ENCODE measurements at places on chromosomes 2 and 18.

GRCh38 chr2:61456746-61457420 lies 14.0 kb downstream of the USP34 start:
- no peak for DNase-seq

GRCh38 chr2:48527226-48527885 lies 2.6 kb upstream of the STON1 start:
- DNase-seq: no peak

- no peak for DNase-seq
Measured at GRCh38 chr18:2935438-2936192, 77.3 kb downstream of the LPIN2 start.

GRCh38 chr2:47034973-47035609 lies 119.5 kb upstream of the MCFD2 start:
- DNase-seq: no peak

DNA sequence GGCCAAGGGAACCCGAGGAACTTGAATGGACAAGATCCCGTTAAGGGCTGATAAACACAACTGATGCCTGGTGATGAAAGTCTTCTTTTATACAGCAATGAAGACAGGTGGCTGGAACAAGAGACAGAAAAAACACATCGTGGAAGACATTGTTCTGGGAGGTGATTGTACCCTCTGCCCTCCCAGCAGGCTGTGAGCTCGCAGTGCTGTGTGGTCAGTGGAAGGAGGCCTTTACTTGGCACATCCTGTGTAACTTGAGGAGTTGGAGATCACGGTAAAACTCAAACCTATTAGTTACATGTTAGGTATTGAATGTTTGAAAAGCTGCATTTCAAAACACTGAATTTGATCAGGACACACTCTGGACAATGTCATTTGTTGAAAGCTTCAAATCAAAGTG lies 249.9 kb upstream of the EPAS1 start:
- DNase-seq: no peak

- no peak for DNase-seq
Measured at GRCh38 chr2:61670591-61671501, 132.7 kb upstream of the XPO1 start.

- no peak for DNase-seq
Measured at GRCh38 chr18:50686409-50686808, 126.5 kb downstream of the MAPK4 start.

GRCh38 chr2:235171550-235172031 lies 219.8 kb downstream of the SH3BP4 start:
- DNase-seq: no peak

DNA sequence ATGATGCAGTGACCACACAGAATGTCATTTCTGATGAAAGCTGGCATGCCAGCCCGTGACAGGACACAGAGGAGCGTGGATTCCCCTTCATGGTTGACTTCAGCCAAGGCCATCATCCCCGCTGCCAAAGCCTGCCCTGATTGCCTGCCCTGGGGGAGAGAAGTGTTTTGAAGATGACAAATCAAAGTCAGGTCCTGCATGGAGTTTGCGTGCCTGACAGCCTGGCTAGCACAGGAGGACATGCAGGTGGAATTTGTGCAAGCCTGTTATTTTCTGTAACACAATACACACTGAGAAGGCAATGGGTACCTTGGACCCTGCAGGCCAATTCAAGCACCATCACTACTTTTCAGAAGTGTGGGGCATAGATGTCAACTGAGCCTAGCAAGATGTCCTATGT lies 5.4 kb upstream of the IL1R2 start:
- no peak for DNase-seq

DNA sequence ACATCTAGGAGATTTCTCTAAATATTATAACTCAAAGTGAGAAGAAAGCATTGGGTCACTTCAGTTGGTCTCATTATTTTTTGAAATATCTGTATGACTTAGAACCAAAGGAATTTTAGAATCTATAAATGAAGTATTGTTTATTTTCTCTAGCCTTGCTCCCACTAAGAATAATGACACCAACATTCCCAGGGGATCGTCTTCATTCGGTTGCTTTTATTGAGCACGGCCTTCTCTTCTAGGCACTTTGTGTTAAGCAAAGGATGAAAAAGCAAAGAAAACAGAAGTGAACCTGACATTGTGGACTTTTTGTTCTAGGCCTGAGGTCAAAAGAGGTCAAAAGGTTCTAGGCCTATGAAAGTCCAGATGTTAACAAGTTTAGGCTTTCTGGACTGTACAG lies 231.9 kb downstream of the GALR1 start:
- no peak for DNase-seq

- no peak for DNase-seq
Measured at GRCh38 chr18:7333025-7333562, 102.2 kb downstream of the LRRC30 start.

GRCh38 chr2:238881353-238882081 lies 33.6 kb downstream of the TWIST2 start:
- no peak for DNase-seq

DNA sequence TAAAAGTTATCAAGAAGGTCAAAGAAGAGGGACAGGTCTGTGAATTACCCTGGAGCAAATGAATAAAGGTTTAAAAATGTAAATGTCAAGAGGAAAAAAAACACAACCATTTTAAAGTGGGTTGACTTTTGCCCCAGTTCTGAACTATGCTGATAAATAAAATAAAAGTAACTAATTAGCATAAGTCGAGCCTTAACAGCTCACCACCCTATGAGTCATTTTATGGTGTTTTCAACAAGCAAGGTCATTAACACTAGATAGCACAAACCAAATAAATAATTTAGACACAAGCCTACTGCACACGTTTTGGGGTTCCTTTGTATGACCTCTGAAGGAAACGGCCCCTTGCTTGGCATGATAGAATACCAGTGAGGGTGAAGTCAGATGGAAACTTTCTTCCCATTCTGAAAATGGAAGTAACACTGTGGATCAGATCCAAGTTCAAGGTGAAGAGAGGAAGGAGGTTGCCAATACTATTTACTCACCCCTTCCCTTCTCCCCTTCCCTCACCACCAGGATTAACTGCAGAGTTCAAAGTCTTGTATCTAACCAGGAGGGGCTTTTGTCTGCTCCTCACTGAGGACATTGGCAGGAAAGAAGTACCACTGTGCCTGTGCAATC lies 380.0 kb upstream of the ACVR2A start:
- no peak for DNase-seq

DNA sequence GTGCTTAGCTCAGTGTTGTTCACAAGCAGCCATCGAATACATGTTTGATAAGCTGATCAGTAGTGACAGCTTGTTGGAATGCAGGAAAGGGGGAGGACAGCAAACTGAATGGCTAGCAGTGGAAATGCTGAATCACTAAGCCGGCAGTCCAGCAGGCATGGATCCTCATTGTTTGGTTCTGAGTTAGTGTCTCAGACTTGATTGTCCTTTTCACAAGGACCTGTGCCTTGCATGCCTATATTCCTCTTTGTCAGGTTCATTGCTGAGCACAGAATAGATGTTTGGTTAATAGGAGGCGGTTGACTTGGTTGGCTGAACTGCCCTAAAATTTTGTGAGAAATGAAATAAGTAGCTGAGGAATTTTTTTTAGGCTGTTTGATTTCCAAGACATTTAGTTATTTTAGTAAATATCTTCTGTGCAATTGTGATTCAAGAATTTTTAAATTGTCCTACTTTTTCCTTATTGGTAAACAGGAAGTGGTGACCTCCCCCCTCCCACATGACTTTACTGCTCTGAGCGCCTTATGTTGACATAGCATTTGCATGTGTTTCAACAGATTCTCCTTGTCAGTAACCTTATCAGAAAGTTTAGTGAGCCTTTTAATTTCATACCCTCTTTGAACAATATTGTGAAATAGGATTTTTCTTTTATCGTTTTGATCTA lies 21.4 kb upstream of the STON1 start:
- peak; percentile 57 for DNase-seq

- DNase-seq: no peak
Measured at GRCh38 chr2:136301006-136301405, 183.1 kb upstream of the CXCR4 start.

DNA sequence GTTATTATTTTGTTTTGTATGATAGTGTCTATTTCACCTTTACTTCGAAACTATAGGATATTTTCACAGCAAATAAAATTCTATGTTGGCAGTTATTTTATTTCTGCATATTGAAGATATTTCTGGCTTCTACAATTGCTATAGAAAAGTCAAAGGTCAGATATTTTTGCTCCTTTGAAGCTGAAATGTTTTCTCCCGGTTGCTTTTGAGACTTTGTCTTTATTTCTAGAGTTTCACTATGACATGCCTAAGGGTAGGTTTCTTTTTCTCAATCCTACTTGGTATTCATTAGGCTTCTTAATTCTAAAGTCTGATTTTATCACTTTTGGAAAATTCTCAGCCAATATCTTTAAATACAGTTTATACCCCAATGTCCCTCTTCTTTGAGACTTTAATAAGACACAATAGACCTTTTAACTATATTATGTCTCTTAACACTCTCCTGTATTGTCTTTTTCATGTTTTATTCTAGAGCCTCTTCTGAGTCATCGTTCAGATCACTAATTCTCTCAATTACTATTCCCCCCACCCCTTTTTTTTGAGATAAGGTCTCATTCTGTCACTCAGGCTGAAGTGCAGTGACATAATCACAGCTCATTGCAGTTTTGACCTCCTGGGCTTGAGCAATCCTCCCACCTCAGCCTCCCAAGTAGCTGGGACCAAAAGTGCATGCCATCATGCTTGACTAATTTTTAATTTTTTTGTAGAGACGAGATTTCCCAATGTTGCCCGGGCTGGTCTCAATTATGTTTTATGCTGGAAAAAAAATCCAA lies 50.5 kb downstream of the USP37 start:
- no peak for DNase-seq

DNA sequence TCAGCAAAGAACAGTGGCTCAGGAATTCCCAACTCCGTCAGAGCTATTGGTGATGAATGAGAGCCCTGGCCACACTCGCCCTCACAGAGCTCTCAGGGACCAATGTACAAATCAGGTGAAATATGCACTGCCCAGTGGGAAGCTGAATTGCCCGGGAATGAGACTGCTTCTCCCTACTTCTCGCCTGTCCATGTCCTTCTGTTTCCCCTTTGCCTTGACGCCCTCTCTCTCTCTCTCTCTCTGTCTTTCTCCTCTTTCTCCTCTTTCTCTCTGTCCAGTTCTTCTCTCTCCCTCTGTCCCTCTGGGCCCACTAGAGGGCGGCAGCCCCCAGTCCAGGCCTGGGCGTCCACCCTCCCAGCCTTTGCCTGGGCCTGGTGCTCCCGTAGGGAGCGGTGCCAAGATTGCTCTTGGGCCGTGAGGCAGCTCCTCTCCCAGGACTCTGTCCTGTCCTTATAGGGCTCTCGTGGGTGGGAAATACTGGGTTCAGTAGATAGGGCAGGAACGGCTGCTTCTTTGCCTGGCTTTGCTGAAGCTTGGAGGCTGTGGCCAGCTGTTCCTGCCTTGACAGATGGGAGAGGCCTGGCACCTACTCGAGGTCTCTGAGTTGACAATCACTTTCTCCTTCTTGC lies 28.4 kb upstream of the PUM2 start:
- no peak for DNase-seq

DNA sequence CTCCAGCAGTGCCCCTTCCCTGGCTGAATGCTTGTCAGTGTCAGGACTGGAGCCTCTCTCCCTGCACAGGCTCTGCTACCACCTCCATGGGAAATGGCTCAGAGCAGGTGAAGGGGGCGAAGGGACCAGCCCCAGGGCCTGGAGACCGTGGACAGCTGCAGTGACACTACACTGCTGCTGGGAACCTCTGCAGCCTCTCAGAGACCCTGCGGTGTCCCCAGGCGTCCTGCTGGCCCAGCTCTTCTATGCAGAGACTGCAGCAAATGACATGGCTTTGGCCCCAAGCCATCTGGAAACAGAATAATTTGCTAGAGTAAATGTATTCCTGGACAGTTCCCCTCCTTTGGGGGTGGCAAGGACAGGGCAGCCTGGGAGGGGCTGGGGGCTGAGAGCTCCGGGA lies 53.2 kb downstream of the CIB4 start:
- no peak for DNase-seq

- DNase-seq: no peak
Measured at GRCh38 chr2:164952057-164952702, 3.1 kb downstream of the SLC38A11 start.

GRCh38 chr2:9811679-9812511 lies 31.4 kb upstream of the TAF1B start:
- DNase-seq: no peak

DNA sequence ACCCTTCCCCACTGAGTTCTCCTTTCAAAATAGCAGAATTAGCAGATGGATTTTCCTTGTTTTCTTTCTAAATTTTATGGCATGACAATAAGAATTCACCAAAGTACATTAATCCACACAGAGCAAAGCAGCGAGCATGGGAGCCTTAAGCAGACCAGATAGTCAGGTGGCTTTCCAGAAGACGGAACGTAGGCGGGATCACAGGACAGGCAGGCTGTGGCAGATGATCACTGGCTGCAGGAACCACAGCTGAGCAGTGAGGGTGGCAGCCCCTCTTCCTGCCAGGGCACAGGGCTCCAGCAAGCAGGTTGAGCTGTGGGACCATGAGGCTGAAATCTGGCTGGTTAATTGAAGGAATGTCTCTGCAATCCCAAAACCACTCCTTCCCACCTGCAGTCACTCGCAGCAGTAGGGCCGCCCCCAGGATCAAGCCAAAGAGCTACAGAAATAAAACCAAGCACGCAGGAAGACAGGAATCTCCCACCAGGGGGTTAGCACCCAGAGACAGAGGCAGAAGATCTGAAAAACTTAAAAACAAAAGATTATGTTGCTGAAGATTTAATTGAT lies 259.9 kb downstream of the EIPR1 start:
- DNase-seq: no peak

- no peak for DNase-seq
Measured at GRCh38 chr2:239462191-239462515, 61.3 kb upstream of the HDAC4 start.

GRCh38 chr2:156333274-156333950 lies 891 bp upstream of the NR4A2 start:
- DNase-seq: no peak

- no peak for DNase-seq
Measured at GRCh38 chr2:241763551-241764274, 12.9 kb upstream of the GAL3ST2 start.

- DNase-seq: no peak
Measured at GRCh38 chr2:79487399-79487798, 25.5 kb upstream of the CTNNA2 start.

DNA sequence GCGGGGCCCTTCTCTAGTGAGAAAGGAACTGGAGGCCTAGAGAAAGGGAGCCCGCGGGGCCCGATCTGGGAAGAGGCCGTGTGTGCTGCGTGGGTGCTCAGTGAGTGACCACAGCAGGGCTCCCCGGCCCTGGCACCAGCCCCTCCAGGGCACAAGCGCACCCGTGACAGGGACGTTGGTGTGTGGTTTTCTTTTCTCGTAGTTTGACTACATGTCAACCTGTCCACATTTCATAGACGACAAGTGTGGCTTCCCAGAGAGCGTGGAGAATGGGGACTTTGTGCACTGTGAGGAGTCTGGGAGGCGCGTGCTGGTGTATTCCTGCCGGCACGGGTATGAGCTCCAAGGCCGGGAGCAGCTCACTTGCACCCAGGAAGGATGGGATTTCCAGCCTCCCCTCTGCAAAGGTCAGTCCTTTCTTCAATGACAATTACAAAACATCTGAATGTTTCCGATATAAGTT lies 83.1 kb downstream of the TPO start:
- DNase-seq: no peak

- DNase-seq: no peak
Measured at GRCh38 chr2:202442882-202443281, 66.8 kb downstream of the BMPR2 start.

GRCh38 chr2:203476881-203477280 lies 58.2 kb downstream of the RAPH1 start:
- no peak for DNase-seq

- no peak for DNase-seq
Measured at GRCh38 chr18:34929336-34929780, 111.9 kb upstream of the MAPRE2 start.
